ENCODE measurements at places on chromosomes 7 and 10. TPM values are rescaled to one million over a fixed set of nuclear protein-coding genes. Genes with fewer than 3 reads are reported as not detected.

DNA sequence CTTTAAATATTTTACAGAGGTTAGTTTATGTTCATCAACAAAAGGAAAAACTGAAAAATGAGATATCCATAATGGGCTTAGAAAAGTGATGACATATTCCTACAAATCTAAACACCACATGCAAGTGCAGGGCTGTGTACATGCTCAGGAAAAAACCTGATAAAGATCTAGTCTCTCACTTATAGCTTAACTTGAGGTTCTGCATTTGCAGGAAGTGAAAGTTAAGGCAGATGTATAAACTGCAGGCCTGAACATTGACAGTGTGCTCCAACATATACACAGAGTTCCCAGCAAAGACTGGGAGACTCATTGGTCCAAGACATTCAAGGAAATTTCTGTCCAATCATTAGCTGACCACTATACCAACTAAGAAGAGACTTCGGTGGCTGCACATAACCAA is 63.8 kb upstream of the RET start:
- DNase-seq, result no peak

DNA sequence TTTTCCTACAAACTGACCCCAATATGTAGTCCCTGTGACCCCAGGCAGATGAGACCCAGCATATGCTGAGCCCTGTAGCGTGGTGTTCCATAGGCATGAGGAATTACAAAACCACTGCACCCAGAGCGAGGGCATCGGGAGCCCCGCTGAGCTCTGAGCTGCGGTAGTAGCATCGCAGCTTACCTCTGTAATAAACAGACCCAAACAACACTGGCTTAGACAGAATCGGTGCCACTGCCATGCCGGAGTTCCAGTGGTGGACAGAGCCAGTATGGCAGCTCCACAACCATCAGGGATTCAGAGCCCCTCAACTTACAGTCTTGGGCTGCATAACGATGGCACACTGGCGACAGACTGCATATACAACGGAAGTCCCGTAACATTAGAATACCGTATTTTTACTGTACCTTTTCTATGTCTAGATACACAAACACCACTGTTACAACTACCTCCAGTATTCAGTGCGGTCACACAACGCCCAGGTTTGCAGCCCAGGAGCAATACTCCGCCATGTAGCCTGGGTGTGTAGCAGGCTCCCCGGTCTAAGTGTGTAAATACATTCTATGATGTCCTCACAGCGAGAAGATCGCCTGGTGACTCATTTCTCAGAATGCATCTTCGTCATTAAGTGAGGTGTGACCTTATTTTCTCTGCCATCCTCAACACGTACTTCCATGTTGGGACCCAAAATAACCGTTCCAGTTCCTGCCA is 68.8 kb downstream of the PROSER2 start:
- no peak for DNase-seq

GRCh38 chr7:69597278-69598076 is 798 bp upstream of the AUTS2 start:
- peak; percentile 22 for DNase-seq

TBX20 gene
- total RNA-seq, result not detected

- DNase-seq, result no peak
Measured at GRCh38 chr7:41328544-41328943, 374.3 kb downstream of the INHBA start.

DNA sequence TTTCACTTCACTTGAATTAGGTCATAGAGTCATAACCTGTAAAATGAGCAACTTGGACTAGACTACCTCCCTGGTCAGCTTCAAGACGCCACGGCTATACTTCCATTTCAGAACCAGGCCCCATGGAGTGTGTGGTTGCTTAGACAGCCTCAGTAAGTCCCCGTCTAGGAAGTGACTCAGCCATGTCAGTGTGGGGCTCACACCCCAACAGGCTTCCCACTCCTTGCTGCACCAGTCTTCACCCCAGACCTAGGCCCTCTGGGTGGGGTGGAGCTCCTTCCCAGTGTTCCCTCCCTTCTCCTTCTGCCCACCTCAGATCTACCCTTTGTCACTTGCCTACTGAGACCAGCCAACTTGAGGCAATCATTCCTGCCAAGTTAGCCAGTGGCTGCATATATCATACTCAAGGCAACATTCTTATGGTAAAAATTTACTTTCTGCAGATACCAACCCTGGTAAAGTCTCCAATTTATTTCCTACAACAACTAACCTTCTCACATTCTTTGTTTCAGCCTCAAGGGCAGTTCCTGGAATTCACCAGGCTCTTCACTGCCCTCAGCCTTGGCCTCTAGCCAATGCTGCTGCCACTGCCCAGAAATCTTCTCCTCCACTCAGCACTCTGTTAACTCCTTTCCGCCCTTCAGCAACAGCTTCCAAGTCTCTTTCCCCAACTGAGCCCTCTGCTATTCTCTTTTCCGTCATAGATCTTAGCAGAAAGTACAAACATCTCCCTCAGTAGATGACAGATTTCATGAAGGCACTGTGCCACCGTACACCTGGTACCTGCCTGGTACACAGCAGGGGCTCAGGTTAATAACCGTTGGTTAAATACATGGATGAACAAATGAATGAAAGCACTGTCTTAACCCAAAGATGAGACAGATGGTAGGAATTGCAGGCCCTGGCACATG is 31.3 kb upstream of the ZNRF2 start:
- DNase-seq, result peak; percentile 71

DNA sequence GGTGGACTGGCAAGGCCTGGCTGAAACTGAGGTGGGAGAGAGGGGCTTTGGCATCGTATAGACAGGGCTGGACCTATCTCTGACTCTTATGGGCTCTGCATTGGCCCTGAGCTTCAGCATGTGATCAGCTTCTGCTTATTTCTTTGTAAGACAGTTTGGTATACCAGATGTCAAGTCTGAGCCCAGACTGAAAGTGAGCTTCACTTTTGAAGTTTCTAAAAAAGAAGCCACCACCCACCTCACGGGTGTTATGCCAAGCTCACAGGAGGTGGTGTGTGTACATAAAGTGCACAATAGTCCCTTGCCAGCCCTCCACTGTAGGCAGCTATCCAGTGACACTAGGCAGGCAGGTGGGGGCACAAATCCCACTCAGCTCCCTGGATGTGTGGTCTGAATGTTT is 68.7 kb upstream of the SEPHS1 start:
- no peak for DNase-seq

DENND2A gene
- total RNA-seq, result 9.2 TPM

DNA sequence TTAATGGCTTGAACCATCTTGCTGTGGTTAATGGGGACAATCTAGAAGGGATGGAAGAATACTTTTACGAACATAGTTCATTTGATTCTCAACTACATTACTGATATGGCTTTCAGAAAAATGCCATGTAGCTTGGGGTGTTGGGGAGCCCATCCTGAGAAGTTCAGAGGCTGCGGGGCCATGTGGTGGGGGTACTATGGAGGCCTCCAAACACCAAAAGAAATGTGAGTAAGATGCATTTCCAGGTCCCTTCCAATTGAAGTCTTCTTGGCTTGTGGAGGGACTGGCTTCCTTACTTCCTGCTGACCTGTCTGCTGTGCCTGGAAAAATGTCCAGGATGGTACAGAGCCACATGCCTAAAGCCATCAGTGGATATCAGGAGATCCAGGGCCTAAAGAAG is 1.6 kb upstream of the MBL2 start:
- no peak for DNase-seq

PRRT4 gene
- total RNA-seq, result not detected

DNA sequence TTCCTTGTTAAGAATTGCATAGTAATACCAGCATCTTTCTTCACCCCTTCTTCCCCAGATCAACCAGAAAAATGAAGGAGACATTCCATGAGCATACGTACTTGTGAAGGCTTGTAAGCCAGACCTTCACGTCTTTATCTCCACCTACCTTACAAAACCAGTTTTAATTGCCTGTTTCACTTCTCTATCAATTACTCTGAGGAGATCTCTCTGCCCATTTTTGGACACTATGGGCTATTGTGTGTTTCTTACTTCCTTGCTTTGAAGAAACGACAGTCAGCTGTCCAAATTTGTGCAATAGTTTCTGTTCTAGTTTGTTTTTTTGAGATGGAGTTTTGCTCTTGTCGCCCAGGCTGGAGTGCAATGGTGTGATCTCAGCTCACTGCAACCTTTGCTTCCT is 349.7 kb upstream of the MBL2 start:
- no peak for DNase-seq

C1QL3 gene
- total RNA-seq, result not detected

- peak; percentile 4 for DNase-seq
Measured at GRCh38 chr10:126135941-126136595, 239.7 kb downstream of the FANK1 start.

GRCh38 chr10:112797855-112798254 is 152.2 kb upstream of the TCF7L2 start:
- DNase-seq, result no peak

MUC12 gene
- 542 TPM for total RNA-seq

DNA sequence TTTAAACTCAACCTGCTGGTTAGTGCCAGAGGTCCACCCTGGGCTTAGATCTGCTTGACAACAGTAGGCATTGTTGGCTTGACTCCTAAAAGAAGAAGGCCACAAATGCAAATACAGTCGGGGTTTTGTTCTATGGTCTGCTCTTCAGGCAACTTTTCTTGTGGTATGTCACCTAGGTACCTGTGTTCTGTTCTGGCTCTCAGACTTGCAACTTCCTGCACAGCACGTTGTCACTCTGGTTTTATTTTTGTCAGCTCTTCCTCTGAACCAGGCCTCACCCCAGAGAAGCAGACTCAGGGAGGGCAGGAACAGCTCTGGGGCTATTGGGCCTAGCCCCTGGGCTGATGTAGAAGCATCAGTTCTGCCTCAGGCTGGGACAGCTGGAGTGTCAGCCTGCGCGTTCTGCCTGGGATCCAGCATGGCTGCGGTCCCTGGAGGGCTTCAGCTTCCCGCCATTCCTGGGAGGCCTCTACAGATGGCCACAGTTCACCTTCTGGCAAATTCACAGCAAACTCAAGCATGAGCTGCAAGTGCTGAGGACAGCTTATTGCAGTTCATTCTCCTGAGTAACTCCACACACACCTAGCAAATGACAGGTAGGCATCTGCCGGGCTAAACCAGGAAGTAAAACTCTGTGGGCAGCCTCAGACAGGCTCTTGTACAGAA is 11.0 kb upstream of the PDCD4 start:
- DNase-seq, result peak; percentile 61

- peak; percentile 11 for DNase-seq
Measured at GRCh38 chr10:49735848-49736563, 26.1 kb downstream of the OGDHL start.

DNA sequence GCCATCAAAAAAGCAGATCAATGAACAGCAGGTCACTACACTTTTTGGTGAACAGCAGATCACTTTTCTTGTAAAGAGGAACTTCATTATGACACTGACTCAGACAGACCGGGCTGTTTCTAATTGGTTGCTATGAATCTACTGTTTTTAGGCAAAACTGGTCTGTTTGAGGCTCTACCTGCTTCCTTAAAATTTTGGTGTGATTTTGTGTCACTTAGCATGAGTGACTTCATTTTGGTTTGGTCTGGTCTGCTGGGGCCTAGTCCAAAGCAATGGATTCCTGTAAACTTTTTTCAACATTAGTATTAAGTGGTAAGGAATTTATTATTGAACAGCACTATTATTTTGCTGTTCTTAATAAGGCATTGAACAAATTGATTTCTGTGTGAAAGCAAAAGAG is 41.8 kb upstream of the C10orf71 start:
- no peak for DNase-seq

GRCh38 chr7:130741331-130741995 is 7.5 kb upstream of the KLF14 start:
- no peak for DNase-seq

SFTPD gene
- 0.27 TPM for total RNA-seq

- DNase-seq, result no peak
Measured at GRCh38 chr10:78445308-78445707, 411.6 kb downstream of the RPS24 start.

STEAP2 gene
- 27.3 TPM for total RNA-seq

PRPS1L1 gene
- not detected for total RNA-seq

DNA sequence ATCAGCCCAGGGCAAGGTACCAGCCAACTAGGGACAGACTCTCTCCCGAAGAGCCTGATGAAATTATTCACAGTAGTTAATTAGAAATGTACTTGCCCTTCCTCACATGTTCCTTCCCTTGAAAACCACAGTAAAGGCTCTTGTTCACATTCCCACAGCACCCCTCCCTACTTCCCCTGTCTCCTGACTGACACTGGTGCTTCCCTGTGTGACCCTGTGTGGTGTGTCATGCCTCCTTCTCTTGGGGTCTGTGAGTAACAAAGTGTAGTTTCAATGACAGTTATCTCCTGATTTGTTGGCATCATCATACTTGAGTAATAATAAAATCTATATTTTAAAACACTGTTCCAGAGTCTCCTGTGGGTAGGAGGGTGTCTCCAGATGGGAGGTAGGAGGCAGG is 209.7 kb downstream of the ABCA13 start:
- no peak for DNase-seq

DNA sequence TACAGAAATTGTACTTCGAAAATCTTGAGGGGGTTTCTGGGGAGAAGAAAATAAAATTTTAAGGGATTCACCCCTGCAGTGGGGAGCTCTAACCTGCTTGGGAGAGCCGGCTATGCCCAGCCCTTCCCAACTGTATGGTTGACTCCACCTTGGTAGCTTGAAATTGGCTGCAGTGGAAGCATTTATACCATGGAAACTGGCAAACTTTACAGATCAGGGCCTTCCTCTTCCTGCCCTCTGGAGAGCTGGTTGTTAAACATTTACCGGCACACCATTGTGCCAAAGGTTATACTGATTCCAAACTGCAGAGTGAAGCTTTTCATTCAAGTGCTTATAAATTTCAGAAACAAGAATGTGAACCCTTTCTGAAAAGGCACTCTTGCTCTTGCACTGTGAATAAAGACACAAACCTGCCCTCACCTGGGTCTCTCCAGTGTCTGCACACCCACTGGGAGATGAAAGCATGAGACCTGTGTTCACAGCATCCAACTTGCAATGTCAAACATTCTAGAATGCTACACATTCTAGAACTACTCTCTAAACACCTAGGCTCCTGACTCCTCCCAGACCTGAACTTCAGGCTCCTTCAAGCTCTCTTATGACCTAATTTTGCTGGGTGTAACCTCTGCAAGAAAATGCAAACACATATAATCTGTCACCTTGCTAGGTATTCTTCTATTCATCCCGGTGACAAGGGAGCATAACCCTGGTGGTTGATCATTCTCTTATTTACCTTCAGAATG is 44.7 kb downstream of the ABLIM1 start:
- peak; percentile 79 for DNase-seq

TNS3 gene
- 58.2 TPM for total RNA-seq

DNA sequence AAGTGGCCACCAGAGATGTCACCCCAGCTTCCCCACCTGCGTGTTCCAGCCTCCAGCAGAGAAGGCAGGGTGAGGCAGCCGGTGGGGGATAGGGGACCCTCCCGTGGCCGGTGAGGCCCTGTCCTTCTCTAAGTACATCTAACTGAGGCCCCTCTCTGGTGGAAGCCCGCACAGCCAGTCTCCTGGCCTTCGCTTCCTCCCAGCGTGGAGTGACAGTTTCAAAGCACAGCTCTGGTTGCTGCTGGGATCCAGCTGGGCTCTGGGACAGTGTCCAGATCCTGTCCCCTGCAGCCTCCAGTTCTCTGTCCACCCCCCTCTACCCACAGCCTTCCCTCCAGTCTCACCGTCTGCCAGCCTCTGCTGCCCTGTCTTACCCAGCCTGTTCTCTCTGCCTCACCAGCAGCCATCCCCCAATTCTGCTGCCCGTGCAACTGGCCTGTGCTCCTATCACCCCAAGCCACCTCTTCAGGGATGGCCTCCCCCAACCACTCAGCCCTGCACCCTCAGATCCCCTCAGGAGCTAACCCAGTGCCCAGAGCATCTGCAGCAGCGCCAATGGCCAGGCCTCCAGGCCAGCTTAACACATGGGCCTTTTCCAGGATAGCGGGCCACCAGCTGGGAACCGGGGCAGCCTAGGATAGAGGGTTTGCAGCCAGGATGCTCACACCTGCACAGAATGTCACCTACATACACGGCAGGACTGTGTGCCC is 16.3 kb upstream of the SH2B2 start:
- no peak for DNase-seq

METTL27 gene
- total RNA-seq, result 7.4 TPM

TMEM139 gene
- total RNA-seq, result 27.2 TPM

CADPS2 gene
- 13.6 TPM for total RNA-seq
